Epithelial cell of proximal tubule (primary cell): ENCODE measurements at places on chromosomes 1 and 21.
A peak's percentile ranks its signal among the peaks of the same experiment; 100 is the strongest.

DNA sequence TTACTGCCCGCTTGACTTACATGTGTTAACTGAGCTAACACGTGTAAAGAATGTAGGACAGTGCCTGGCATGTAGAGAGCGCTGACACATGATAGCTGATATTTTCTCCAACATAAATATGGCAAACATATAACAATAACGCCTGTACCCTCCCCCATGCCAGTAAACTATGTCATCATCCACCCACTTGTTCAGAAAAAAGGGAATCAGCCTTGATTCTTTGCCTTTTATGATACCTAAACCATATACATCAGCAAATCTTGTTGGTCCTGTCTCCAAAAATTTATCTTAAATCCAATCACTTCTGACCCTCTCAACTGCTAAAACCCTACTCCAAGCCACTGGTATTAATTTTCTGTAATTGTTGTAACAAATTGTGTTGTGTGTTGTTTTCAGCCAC lies 1.1 kb upstream of the ZNF692 start:
- DNase-seq, result no peak

DNA sequence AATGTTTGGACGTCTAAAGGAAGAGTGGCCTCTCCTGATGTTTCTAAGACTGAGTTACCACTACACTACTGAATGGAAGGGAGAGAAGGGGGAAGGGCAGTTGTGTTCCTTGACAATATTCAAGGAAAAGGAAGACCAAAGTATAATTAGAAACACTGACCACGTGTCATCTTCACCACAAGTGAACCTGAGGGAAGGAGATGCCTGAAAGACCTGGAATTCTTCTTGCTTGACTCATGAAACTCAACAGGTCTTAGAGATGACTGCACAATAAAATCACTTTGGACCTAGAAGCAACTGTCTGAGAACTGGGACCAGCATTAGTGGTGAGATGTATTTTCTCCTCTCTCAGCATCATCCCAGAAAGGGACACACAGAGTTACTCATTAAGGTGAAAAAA lies 56.7 kb downstream of the PTPN14 start:
- DNase-seq, result peak; percentile 91

- DNase-seq, result no peak
These were observed 31.4 kb downstream of the SLC44A3 start for GRCh38 chr1:94851571-94851970.

DNA sequence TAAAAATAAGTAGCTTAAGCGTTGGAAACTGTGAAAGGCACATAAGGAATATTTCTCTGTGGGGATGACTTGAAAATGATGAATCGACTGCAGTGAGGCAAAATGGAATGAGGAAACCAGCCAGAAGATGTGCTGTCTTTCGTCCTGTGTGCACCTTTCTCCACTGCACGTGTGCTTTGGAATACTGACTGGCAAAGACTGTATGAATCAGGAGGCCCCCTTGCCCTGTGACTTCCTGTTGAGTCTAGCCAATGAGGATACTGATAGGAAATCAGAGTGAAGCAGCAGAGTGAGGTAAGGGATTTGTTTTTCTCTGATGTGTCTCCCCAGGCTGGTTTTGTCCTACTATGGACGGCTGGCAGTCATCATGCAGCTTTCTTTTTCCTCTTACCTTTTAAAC lies 118.2 kb upstream of the ADGRL4 start:
- no peak for DNase-seq

GRCh38 chr1:33698361-33699035 lies 165.4 kb upstream of the HMGB4 start:
- no peak for DNase-seq

- DNase-seq, result no peak
These were observed 27.0 kb downstream of the DISC1 start for GRCh38 chr1:231653632-231654031.

DNA sequence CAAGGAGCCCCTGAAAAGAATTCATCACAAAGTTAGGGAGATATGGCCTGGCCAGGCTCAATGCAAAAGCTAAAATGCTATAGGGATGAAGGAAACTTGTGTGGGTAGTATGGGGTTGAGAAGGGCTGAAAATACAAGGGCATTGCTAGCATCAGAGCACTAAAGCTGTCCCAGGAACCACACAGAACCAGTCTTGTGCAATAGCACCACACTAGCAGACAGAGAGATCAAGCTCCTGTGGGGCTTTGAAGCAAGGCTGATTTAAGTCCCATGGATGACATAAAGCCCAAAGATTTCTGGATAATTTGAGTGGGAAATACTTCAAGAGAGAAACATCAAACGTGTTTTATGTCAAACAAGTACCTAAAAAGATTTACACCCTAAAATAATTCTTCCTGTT lies 97.1 kb downstream of the VAV3 start:
- DNase-seq, result no peak

DNA sequence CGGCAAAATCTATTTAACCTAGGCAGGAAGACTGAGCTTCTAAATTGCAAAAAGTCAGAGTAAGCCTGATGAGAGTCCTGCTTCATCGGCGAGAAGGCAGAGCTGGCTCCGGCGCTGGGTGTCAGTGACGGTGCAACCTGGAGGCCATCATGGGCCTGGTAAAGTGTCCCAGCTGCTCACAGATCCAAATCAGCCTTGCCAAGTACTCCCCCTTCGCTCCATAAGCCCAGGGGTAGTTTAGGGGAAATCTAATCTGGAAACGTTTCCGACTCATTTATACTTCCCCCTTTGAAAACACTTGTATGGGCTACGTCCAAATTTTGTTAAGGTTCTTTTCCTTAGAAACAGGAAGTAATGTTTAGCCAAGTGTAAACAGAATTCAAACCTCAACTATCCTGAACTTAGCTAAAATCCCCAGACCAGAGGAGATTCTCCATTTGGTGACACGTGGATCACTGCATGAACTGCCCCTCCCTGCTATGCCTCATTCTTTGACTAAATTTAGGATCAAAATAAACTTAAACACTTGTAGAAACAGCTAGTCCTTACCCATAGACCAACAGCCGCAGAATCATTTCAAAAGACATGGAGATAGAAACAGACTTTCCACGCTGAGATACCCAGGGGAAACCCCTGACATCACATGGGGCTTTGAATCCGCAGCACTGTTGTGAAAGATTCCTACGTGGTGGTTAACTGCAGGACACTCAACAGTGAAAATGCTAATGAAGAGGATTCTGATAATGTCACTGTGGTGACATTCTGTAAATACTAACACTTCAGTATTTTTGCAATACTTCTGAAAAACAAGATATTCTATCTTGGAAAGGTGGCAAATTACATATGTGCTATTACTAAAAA lies 172.7 kb downstream of the TGFBR3 start:
- peak; percentile 53 for DNase-seq

- DNase-seq, result no peak
These were observed 5.4 kb downstream of the TNN start for GRCh38 chr1:175073061-175073460.

GRCh38 chr1:67695963-67696362 lies 11.0 kb downstream of the GADD45A start:
- DNase-seq, result no peak

DNA sequence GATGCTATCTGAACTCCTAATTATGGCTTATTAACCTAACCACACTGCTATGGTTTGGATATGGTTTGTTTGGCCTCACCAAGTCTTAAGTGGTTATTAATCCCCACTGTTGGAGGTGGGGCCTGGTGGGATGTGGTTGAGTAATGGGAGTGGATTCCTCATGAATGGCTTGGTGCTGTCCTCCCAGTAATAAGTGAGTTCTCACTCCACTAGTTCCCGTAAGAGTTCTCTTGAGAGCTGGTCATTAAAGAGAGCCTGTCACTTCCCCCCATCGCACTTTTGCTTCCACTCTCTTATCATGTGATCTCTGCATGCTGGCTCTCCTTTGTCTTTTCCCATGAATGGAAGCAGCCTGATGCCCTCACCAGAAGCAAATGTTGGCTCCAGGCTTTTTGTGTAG lies 328.8 kb downstream of the PLA2G4A start:
- no peak for DNase-seq

- no peak for DNase-seq
These were observed 8.0 kb upstream of the LEPR start for GRCh38 chr1:65412256-65412983.

- DNase-seq, result peak; percentile 23
These were observed 36.4 kb downstream of the PALMD start for GRCh38 chr1:99682291-99682751.

DNA sequence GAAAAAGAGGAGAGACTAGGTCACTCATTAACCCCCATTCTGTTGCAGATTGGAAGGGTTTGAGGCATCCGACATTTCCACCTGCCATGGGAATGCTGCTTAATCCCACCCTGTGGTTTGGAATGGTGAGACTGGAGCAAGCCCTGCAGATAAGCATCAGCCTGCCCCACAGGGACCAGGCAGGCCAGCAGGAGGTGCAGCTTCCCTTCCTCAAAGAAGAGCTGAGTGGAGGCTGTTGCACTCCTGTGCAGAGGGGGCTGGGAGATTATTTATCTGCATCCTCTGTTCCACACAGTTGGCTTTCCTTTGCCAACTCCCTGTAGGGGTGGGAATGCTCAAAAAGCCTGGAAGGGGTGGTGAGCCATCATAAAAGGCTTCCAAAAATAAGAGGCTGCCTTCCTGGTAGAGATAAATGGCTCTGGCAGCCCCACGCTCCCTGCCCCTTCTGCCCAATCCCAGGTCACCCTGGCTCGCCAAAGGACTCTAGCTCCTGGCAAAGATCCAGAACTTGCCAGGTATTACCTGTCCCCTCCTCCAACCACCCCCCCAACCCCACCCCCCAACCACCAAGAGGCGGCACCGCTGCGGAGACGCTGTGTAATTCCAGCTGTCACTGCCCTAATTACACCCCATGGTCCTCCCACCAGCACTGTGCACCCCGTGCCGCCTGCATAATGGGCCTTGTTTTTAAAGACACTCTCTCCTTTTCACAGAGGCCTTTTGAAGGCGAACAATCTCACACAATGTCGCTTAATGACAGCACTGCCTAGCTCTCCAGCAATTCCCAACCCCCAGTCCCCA lies 83.0 kb upstream of the ZC3H12A start:
- DNase-seq, result no peak

DNA sequence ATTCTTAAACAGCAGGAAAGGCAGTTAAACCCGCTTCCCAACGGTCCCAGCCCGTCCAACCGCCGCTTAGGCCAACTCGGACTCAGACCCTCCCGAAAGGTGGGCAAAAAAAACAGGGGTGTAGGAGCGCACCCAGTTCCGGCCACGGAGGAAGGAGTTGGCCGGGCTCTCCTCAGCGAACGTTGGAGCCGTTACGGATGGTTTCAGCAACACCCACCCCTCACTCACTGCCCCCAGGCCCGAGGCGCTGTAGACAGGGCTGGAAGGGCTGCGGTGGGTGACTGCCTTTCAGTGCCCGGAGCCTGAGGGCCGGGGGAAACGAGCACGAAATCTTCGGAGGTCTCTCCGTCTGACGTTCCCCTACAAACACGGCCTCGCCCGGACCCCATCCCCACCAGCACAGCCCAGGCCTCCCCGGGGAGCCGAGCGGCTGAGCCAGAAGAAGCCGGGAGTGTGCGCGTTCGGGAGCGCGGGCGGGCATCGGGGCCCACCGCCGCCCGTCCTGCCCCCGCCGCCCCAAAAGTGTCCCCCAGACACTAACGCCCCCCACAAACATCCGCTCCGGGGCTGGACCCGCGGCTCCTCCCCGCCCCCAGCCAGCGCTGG lies 1.3 kb downstream of the KDM5B start:
- no peak for DNase-seq

DNA sequence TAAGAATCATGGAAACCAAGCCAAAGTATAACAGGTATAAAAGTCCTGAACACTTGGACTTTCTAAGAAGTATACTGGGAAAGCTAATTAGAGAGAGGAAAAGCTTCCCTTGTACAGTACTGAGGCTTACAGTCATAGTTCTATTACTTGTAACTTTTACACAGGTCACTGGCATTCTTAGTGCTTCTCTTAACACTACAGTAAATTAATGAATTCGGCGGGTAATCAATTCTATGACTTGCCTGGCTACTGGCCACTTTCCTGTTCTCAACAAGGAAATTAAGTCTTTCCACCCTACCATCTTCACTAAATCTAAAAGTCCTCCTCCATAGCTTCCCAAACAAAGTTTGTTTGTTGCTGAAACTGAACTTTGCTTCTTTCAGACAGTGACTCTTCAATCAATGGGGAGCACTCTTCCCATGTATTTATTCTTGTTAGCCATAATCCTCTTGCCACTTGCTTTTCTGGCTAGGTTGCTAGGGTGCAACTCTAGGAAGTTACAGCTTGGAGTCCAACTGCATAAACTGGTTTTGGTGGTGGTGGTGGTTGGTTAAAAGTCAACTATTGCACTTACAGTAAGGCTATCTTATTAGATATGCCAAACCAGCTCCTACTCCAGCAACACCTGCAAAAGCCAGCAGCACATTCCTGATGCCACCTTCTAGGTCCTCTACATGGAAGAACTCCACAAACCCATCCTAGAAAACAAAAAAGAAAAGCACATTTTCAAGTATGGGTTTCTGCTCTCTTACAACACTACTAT lies 2.4 kb downstream of the MCL1 start:
- no peak for DNase-seq
